ENCODE measurements at places on chromosomes 1 and 21.
A peak's percentile ranks its signal among the peaks of the same experiment; 100 is the strongest.

GRCh38 chr1:55641947-55642346 is 426.8 kb upstream of the USP24 start:
- DNase-seq: no peak

- no peak for DNase-seq
Observed at GRCh38 chr1:92346866-92347640, 48.2 kb downstream of the RPAP2 start.

- no peak for DNase-seq
Observed at GRCh38 chr1:1927751-1928150, 8.7 kb upstream of the TMEM52 start.

- no peak for DNase-seq
Observed at GRCh38 chr1:28139025-28139712, 37.3 kb downstream of the PTAFR start.

DNA sequence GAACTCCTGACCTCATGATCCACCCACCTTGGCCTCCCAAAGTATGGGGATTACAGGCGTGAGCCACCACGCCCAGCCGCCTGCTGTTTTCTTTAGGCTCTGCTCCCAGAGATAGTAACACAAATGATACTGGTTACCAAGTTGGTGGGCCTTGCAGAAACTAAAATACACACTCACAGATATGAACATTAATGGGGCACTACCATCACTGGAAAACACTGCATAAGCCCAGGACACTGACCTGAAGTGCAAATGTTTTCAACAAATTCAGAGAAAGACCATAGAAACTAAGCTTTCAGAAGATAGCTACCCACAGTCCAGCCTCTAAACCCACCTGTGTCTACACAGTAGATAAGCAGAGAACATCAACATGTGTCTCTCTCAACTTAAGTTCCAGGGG is 180.5 kb downstream of the FCRL5 start:
- no peak for DNase-seq

- DNase-seq: no peak
Observed at GRCh38 chr1:181936269-181936668, 125.2 kb downstream of the ZNF648 start.

- DNase-seq: no peak
Observed at GRCh38 chr1:230864441-230864840, 3.9 kb downstream of the C1orf198 start.

DNA sequence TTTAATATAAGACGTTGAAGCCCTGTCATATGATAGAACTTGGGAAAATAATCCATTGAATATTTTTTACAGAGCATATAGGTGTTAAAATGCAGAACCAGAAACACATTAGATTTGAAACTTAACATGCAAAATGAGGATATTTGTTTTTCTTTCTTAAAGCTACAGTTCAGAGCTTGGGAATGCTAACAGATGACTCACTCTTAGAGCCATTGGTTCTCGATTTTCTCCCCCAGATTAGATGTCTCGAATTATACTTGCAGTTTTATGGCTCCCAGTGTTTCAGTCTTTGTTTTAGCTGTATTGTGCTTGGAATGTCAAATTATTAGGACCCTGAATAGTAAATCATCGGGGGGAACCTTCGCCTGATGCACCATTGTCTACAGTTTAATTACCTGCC is 575.7 kb upstream of the ZP4 start:
- DNase-seq: no peak

GRCh38 chr1:36096500-36097432 is 8.1 kb downstream of the ADPRS start:
- no peak for DNase-seq

DNA sequence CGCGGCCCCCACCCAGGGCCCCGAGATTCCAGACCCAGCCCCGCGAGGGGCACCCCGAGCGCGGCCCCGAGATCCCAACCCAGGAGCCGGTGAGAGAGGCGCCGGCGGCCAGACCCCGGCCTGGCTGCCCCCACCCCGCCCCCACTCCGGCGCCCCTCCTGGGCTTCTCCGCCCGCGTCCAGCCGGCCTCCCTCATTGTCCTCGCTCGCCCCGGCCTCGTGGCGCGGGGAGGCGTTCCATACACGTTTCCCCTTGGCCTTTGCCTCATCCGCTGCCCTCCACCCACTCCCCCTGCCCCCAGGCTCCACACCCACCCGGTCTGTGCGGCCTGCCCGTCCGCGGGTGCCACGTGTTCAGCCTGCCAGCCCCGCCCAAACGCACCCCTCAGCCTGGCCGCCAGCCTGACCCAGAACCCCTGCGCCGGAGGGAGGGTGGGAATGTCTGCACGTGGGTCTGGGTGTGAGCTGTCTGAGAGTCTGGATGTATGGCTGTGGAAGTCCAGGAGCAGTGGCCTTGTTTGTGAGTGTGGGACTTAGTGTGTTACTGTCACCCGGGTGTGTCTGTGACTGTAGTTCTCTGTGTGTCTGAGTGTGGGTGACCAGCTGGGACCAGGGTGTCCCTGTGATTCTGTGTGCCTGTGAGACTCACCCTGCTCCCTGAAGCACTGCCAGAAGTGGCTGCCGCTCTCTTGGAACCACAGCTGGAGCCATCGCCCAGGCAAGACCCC is 681 bp downstream of the B4GALT2 start:
- DNase-seq: peak; percentile 10

DNA sequence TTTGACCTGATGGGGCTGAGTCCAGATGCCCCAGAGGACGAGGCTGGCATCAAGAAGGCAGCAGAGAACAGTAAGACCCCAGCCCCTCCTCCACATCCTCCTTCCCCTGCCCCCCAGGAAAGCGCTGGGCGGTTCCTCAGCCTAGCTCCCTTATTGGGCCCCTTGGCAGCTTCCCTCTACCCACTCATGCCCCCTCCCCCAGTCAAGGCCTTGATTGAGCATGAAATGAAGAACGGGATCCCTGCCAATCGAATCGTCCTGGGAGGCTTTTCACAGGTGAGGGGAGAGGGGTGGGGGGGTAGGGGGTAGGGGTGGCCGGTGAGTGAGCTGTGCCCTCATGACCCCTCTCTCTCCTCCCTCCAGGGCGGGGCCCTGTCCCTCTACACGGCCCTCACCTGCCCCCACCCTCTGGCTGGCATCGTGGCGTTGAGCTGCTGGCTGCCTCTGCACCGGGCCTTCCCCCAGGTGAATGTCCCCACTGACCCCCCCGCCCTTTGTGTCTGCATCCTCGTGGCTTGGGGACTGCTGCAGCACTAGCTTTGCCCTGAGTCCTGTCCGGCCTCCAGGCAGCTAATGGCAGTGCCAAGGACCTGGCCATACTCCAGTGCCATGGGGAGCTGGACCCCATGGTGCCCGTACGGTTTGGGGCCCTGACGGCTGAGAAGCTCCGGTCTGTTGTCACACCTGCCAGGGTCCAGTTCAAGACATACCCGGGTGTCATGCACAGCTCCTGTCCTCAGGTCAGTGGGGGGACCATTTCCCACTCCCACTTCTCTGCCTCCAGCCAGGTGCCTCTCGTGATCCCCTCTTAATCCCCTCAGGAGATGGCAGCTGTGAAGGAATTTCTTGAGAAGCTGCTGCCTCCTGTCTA is 3.2 kb downstream of the LYPLA2 start:
- DNase-seq: no peak

- DNase-seq: no peak
Observed at GRCh38 chr21:28872218-28872617, 120.5 kb downstream of the LTN1 start.

DNA sequence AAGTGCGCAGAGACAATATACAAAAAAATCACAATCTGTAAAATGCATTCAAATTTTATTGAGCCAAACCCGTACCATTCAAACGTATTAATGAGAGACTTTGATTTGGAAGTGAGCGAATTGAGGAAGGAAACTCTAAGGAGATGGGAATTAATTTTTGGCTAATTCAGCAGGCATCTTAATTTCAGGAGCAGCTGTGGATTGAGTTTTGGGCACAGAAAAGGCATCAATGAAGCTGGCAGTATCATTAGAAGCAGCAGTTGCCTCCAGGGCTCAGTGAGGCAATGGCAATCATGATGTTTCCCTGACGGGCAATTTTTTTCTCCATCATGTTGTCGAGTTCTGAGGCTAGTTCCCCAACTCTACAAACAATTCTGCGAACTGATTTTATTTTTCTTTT is 2041.6 kb downstream of the NCAM2 start:
- DNase-seq: no peak

- DNase-seq: no peak
Observed at GRCh38 chr1:216903382-216903740, 180.1 kb upstream of the ESRRG start.

DNA sequence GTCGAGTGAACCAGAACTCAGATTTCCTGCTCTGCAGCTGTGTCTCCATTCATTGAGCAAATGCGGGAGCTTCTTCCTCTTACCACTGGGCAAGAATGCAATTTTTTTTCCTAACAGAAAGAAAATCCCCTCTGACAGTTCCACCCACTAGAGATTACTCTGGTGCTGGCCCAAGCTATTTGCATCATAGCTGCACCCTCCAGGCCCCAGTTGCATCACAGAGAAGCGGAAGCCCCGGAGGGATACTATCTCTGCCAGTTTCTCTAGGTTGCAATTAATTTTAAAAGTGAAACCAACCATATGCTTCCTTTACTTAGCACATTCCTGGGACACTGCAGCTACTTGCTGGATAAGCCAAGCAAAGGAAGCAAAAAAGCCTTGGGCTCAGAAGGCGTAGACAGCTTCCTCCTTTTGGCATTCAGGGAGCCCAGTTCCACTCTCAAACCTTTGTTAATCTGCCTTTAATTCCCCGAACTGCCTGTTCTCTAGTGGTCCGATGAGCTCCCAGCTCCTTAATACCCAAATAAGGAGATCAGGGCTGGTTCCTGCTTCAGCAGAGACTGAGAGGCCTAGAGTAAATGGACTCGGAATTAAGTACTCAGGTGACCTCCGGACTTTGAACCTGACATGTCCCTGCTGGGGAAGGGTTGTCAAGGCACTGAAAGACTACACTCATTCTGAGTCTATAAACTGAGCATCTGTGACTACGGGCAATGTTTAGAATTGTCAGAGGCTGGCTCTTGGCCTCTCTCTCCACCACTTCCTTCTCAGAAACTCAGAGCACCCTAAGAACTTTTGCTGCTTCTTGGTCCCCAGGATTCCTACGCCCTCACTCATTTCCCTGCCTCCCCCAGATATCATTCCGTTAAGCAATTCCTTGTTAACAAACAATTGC is 72.5 kb upstream of the TNFSF18 start:
- DNase-seq: no peak

GRCh38 chr1:115753830-115754229 is 14.7 kb downstream of the CASQ2 start:
- no peak for DNase-seq

- no peak for DNase-seq
Observed at GRCh38 chr1:2980073-2980791, 41.0 kb upstream of the ACTRT2 start.

DNA sequence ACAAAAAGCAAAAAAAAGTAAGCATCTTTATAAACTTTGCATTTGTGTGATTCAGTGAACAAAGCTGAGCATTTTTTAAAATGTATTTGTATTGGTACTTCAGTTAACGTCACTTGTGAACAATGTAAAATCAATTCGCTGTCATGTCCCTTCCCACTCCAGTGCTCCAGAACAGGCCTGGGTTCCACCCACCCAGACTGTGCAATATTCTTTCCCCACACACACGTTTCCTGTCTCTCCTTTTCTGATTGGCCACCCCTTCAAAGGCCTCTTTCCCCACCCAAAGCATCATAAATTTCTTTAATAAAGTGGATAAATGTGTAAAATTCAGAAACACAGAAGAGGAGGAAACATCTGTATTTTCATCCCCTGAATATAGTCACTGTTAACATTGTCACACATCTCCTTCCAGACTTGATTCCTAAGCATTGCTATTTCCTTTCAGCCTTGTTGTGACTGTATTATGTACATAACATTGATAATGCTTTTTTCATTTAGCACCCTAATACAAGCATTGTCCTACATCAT is 12.0 kb downstream of the CLEC20A start:
- no peak for DNase-seq

- no peak for DNase-seq
Observed at GRCh38 chr1:226871636-226872327, 1.4 kb downstream of the PSEN2 start.

DNA sequence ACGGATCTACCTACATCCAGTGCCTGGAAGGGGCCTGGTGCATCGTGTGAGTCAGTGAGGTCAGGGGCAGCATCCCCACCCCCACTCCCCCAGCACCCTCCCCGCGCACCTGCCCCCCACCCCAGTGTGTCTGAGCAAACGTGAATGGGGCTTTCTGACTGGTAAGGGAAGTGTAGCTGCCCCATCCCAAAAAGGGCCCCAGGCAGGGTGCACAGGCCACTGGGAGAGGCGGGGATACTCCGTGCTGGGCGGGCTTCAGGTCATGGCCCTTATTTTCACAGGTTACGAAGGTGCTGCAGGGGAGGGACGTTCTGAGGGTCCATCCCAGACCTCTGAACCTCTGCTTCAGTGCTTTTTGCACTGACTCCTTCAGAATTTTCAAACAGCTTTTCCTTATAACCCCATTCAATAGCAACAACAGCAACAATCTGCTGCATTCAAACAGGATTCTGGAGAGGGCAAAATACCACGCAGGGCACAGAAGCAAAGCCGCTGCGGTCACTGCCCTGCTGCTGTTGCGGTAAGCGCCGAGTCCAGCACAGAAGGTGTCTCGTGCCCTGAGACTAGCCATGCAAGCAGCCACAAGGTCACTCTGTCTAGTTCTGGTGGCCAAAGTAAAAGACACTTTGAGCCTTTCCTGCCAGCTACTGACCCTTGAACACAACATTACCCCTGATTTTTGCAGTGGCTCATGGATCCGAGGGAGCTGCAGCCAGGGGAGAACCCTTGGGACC is 10.3 kb downstream of the TTC34 start:
- DNase-seq: no peak

GRCh38 chr21:16264319-16264718 is 534.5 kb downstream of the USP25 start:
- DNase-seq: no peak

- no peak for DNase-seq
Observed at GRCh38 chr1:205030896-205031295, 12.1 kb upstream of the CNTN2 start.

GRCh38 chr1:56532350-56532683 is 47.0 kb downstream of the PLPP3 start:
- no peak for DNase-seq

DNA sequence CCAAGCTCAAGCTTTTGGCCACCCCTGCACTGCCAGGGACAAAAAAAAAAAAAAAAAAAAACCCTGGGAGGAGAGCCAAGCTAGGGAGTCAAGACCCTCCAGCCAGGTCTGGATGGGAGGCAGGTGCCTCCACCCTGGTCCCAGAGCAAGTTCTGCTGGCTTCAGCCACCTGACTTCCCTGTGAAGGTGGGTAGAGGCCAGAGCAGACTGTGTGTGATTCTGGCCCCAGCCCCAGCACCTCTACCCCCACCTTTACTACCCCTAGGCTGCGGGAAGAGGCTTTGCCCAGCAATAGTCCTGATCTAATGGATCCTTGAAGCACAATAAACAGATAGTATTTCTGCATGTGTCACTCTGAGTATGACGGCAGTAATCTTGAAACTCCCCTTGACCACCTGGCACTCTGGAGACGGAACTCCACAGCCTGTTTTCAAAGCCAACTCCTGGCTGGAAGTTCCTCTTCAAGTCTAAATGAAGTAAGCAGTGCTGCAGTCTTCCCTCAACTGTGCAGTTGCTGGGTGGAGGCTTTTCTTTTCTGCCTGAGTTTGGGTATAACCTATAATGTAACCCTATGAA is 9.8 kb downstream of the PDZK1IP1 start:
- no peak for DNase-seq

GRCh38 chr1:9385801-9386573 is 93.3 kb downstream of the SPSB1 start:
- DNase-seq: no peak

- DNase-seq: no peak
Observed at GRCh38 chr1:67601539-67601938, 83.5 kb upstream of the GADD45A start.

- no peak for DNase-seq
Observed at GRCh38 chr1:53398091-53398490, 61.1 kb upstream of the DMRTB1 start.
